Occipital lobe (tissue), 3 donors: ENCODE measurements at places on chromosomes 2 and 18. TPM values are rescaled to one million over a fixed set of nuclear protein-coding genes. Genes with fewer than 3 reads are reported as not detected.

KYNU gene
- total RNA-seq = 0.16 TPM

CDK5R2 gene
- total RNA-seq = 6.2 TPM

UGT1A10 gene
- total RNA-seq = not detected

VSNL1 gene
- 23.1 TPM for total RNA-seq

ABCG8 gene
- total RNA-seq = 0.31 TPM

CCDC68 gene
- total RNA-seq = 0.62 TPM

DPP4 gene
- 6.4 TPM for total RNA-seq

ELMOD3 gene
- 16.8 TPM for total RNA-seq

CAPN14 gene
- total RNA-seq = 1.4 TPM

ARHGAP25 gene
- 2.0 TPM for total RNA-seq

REG1B gene
- not detected for total RNA-seq

RBKS gene
- total RNA-seq = 1.2 TPM

KHK gene
- total RNA-seq = 6.2 TPM

DLX1 gene
- total RNA-seq = 21.4 TPM

POTEC gene
- total RNA-seq = not detected

ARPC2 gene
- 110 TPM for total RNA-seq

CROCC2 gene
- total RNA-seq = under 0.01 TPM

MFSD6 gene
- total RNA-seq = 45.1 TPM

ANKRD39 gene
- 8.0 TPM for total RNA-seq

PTPRN gene
- 32.6 TPM for total RNA-seq

TMEM131 gene
- total RNA-seq = 42.9 TPM

TMEM247 gene
- not detected for total RNA-seq

IHH gene
- total RNA-seq = 0.16 TPM

TEX44 gene
- not detected for total RNA-seq

MOGAT1 gene
- not detected for total RNA-seq

ABCB11 gene
- total RNA-seq = 0.16 TPM

ANKAR gene
- total RNA-seq = 55.4 TPM

DOK6 gene
- total RNA-seq = 91.4 TPM

SMYD1 gene
- total RNA-seq = not detected

HNMT gene
- total RNA-seq = 159 TPM

SERPINB2 gene
- total RNA-seq = 0.62 TPM
